ENCODE measurements at places on chromosomes 16 and 17.

DNA sequence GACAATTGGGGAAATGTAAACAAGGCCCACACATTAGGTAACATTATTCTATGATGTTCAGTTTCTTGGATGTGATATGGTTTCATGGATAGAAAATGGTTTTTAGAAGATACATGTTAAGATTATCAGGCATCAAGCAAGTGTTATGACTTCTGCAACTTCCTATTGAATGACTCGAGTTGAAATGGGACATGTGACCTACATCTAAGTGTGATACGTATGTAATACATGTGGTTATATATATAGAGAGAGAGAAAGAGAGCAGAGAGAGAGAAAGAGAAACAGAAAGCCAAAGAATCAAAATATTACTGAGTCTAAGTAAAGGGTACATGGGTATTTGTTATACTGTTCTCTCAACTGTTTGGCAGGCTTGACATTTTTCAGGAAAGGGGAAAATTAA is 1.7 kb downstream of the TMEM170A start:
- ATAC-seq: no peak

GRCh38 chr17:17053446-17054379 is 11.5 kb downstream of the MPRIP start:
- no peak for ATAC-seq

DNA sequence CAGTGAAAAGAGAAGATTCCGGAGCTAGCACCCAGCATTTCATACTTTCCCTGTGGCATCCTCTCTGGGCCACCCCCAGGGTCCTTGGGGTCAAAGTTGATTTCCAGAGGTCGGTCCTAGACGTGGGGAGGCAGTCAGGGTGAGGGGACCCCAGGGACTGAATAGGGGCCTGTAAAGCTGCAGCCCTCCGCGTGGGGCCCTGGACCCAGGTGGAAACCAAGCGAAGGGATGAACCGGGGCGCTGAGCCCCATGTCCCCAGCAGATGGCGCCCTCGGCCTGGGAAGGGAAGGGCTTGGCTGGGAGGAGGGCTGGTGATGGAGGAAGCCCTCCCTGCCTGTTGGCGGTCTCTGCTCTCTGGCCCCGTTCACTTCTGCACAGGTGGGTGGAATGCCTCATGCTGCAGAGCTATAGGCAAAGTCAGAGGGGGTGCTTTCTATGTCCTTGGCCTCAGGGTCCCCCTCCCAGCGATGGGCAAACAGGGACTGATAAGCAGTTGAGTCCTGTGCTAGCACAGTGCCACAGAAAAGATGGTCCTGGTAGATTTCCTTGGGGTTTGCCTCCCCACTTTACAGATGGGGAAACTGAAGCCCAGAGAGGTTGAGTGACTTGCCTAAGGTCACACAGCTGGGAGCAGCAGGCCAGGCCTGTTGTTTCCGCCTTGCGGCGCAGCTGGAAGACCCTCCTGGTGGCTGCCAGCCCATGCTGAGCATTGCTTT is 163.4 kb upstream of the CIBAR2 start:
- peak; percentile 73 for ATAC-seq

DNA sequence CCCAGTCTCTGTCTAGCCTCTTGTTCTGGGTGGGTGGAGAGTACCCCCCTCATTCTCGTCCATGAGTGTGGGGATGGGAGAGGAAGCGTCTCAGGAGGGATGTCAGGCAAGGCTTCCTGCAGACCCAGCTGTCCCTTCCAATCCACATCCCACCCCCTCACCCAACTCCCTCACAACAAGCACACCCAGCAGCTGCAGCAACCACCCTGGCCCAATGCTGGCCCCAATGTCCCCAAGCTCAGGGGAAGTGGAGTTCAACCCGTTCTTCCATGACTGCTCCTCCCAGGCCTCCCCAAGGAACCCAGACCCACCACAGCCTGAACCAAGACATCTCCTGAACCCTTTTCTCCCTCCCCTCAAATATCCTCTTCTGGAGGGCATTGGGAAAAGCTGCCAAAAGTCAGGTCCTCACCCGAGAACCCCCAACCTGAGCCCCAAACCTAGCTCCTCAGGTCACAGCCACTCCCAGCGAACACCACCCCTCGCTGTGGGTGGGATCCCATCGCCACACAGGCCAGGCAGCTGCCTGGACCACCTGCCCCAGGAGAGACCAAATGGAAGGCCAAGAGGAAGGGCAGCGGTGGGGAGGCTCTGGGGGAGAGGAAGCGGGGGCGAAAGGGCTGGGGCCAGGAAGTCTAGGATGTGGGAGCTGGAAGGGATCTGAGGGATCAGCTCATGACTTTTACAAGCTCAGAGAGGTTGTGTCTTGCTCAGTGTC is 47.6 kb downstream of the FZD2 start:
- no peak for ATAC-seq

- no peak for ATAC-seq
Measured at GRCh38 chr17:76631821-76632565, 11.6 kb downstream of the ST6GALNAC1 start.
